Stimulated activated CD8-positive, alpha-beta memory T cell treated with anti-CD3 and anti-CD28 coated beads, Interleukin-4, amount 100 ng/mL, for 4 hours (primary cell): ENCODE measurements at places on chromosomes 3 and 15.

DNA sequence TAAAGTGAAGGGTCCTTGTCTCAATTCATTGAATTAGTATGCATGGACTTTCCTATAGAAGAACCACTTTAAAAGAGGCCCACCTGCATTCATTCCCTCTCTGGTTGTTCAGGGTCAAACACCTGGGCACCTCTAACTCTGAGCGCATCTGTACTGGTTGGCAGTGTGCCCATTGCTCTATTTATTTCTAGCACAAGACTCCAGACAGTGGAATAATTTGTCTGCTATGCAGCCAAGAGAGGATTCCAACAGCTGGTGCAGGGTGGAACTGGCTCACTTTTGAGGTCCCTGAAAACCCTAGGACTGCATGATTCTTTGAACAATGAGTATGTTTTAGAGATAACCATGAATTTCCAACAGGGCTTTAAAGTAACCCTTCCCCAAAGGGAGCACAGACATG is 57.9 kb downstream of the CCDC33 start:
- DNase-seq, result no peak

DNA sequence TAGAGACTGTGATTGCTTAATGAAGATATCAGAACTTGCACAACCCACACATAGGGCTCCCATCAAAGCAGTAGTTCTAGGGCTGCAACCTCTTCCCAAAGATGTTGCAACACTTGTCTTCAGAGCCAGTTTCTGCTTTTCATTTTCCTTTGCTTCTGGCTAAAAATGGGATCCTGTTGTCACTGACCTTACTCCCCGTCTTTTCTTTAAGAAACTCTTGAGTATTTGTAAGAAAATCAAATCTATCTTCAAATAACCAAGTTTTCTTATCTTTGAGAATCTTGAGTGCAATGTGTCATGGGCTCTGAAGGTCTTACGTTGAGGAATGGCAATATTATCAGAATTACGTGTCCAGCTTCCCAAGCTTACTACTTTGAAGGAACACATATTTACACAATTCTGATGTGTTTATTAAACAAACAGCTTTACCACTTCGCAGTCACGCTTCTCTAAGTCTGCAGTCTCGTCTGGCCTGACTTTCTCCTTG is 24.1 kb downstream of the CACNA1D start:
- DNase-seq, result no peak

DNA sequence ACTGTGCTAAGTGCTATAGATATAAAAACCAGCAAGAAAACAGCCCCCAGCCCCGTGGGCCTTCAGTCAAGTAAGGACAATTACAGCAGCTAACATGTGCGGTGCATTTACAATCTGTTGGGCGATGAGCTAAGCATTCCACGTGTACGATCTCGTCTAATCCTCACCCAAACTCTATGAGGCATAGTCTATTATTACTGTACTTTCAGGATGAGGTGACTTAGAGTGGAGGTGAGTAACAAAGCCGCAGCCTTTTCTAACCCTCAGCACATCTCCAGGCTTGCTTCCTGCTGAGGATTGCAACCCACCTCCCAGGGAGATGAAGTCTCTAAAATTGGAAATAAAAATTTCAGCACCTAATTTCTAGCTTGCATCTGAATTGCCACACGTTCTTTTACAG is 53.2 kb upstream of the MCF2L2 start:
- no peak for DNase-seq

- DNase-seq, result no peak
Measured at GRCh38 chr3:2525968-2526367, 427.3 kb downstream of the CNTN4 start.

DNA sequence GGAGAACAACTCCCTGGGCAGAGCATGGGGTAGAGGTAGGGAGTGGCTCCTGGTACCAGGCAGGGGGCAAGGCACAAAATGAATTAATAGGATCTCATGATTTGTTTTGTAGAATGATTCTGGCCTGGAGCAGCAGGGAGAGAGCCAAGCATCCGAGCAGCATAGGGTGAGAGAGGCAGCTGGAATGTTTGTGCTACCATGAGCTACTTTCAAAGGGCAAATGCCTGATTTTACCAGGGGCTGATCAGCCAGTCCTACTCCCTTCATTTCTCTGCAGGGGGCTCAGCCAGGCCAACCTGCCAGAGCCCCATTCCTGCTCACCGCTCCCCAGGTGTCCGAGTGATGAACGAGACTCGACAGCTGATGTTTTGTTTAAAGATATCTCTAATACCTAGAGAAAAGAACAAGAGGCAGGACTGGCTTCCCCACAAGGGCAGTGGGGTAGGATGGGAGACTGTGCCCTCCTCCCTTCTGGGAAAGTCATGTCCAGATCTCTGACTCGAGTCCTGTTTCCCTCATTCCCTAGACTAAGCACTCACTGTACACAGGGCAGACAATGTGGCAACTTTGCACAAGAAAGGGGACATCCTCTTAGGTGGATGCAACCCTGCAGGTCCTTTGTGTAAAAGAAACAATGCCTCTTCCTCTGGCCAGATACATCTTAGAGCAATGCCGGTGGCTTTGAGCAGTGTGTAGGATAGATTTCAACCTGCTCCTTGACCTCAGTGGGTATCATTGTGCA is 12.9 kb downstream of the DUOX2 start:
- DNase-seq, result no peak

DNA sequence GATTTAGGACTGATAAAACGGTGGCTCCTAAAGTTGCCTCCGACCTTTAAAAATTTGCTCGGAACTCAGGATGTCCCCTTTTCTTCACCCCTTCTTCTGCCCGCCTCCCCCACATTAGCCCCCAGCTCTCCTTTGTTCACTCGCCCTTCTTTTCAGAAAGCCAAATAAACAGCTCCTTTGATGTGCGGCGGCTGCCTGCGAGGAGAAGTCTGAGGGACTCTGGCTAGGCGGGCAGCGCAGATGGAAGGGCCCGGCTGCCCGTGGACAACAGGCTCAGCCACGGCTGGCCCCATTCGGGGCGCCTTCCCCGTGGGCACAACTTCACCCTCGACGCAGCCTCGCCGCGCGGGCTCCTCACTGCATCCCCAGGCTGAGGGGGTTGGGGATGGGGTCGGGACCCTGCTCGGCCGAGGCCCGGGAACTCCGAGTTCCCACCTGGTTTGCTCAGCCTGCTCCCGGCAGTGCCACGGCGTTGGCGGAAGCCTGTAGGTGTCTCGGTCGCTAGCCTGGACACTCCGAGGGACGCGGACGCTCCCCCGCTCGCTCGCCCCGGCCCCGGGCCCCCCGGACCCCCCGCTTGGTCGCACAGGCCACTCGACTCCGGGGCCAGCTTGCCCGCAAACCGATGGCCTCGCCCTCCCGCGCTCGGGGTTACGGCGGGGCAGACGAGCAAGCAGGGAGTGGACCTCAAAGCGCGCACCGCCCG is 897 bp upstream of the TLE3 start:
- no peak for DNase-seq
